ENCODE measurements at places on chromosomes 1 and 21.

DNA sequence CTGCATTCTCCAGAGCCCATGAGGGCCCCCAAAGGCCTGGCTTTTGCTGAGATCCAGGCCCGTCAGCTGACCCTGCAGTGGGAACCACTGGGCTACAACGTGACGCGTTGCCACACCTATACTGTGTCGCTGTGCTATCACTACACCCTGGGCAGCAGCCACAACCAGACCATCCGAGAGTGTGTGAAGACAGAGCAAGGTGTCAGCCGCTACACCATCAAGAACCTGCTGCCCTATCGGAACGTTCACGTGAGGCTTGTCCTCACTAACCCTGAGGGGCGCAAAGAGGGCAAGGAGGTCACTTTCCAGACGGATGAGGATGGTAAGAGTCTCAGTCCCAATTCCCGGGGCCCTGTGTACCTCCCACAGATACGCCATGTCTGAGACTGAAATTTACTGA lies 39.1 kb downstream of the PTPRU start:
- DNase-seq: no peak

DNA sequence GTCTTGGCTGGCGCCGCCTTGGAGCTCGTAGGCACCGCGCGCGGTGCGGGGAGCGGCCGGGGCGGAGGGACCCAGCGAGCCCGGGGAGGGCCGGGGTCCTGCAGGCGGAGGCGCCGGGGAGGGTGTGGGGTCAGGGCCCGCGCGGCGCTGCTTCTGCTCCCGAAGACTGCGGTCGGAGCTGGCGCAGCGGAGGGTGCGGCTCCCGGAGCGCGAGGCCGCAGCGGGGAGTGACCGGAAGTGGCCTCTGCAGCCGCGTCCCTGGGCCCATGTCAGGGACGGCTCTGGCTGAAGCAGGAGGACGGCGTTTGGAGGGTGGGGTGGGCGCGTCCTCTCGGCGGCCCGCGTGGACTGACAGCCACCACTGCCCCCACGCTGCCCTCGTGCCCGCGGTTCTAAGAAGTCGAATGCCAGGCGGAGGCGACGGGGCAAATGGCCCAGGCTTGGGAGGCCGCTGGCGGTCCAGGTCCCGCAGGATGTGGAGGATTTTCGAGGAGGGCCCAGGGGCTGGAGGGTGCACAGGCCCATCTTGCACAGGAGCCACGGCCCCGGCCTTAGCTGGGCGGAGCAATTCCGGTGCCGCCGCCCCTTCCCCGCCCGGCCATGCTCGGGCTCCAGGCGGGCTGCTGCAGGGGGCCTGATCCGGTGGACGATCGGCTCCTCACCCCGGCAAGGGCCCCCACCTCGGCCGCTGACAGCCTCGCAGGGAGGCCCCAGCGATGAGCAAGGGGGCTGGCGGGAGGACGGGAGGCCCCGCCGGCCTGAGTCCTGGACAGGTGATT lies 7.7 kb upstream of the ZNF669 start:
- no peak for DNase-seq

- no peak for DNase-seq
Measured at GRCh38 chr1:248853663-248854375, 5.1 kb downstream of the ZNF692 start.

DNA sequence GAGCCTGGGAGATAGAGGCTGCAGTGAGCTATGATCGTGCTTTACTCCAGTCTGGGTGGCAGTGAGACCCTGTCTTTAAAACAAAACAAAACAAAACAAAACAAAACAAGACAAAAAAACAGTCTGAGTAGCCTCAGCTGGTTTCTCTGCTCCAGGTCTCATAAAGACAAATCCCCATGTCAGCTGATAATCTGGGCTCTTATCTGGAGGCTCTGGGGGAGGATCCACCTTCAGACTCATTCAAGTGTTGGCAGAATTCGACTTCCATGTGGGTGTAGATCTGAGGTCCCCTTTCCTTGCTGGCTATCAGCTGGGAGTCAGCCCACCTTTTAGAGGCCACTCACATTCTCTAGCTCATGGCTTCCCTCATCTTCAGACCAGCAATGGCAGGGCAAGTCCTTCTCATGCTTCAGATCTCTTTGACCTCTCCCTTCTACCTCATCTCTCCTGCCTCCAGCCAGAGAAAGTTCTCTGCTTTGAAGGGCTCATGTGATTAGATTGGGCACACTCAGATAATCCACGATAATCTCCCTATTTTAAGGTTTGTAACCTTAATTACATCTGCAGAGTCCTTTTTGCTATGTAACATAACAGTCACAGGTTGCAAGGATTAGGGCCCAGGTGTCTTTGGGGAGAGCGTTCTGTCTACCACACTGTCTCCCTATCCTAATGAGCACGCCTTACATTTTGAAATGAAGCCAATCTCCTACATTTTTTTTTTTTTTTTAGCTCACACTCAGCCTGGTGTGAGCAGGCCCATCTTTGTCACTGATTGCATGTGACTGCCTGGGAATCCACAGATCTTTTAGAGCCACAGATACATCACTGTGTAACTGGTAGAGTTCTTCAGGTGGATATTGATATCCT lies 7.5 kb upstream of the PYCR2 start:
- no peak for DNase-seq

GRCh38 chr1:247638781-247639180 lies 33.4 kb downstream of the OR2G3 start:
- no peak for DNase-seq

GRCh38 chr1:40625076-40625475 lies 40.4 kb downstream of the RIMS3 start:
- DNase-seq: peak; percentile 55

DNA sequence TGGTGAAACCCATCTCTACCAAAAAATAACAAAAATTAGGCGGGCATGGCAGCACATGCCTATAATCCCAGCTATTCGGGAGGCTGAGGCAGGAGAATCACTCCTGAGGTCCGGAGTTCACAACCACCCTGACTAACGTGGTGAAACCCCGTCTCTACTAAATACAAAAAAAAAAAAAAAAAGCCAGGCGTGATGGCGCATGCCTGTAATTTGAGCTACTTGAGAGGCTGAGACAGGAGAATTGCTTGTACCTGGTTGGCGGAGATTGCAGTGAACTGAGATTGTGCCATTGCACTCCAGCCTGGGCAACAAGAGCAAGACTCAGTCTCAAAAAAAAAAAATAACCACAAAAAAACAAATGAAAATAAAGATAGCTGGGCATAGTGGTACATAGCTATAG lies 42.3 kb downstream of the CC2D1B start:
- DNase-seq: no peak
